NCI-H226 (cell line): ENCODE measurements at places on chromosomes 2 and 18.

DNA sequence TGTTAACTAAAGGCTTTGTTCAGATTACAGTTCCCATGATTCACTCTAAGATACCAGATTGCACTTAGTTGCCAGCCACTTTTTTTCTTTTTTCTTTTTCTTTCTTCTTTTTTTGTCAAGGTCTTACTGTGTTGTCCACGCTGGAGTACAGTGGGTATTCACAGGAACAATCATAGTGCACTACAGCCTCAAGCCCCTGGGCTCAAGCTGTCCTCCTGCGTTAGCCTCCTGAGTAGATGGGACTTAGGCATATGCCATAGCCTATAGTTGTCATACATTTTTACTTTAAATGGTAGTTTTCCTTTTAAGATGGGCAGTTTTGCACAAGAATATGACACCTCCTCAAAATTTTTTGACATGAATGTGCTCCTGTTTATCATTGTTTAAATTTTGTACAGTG is 2.1 kb downstream of the UGP2 start:
- no peak for DNase-seq

- DNase-seq: peak; percentile 98
Observed at GRCh38 chr2:15730545-15731212, 139.0 kb downstream of the DDX1 start.

DNA sequence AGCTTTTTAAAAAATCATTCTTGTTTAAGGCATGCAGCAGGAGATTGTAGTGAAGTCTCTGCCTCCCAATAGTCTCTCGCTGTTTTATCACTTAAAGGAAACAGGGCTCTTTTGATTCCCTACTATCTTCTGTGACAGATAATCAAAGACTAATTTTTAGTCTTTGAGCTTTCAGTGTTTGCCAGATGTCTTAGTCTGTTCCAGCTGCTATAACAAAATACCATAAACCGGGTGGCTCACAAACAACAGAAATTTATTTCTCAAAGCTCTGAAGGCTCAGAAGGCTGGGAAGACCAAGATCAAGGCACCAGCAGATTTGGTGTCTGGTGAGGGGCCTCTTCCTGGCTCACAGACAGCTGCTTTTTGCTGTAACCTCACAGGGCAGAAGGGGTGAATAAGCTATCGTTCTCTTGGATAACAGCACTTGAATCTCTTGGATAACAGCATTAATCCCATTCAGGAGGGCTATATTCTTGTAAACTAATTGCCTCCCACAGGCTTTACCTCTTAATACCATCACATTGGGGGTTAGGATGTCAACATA is 37.8 kb upstream of the STAT4 start:
- no peak for DNase-seq

- DNase-seq: no peak
Observed at GRCh38 chr2:151097895-151098294, 163.8 kb downstream of the RBM43 start.

- no peak for DNase-seq
Observed at GRCh38 chr18:55376387-55376786, 211.6 kb downstream of the TCF4 start.

DNA sequence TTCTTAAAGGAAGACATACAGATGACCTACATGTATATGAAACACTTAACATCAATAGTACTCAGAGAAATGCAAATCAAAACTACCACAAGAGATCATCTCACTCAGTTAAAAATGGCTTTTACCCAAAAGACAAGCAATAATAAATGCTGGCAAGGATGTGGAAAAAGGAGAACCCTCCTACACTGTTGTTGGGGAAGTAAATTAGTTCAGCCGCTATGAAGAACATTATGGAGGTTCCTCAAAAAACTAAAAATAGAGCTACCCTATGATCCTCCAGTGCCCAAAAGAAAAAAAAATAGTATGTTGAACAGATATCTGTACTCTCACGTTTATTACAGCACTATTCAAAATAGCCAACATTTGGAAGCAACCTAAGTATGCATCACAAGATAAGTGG is 1579.4 kb upstream of the TMEFF2 start:
- no peak for DNase-seq

DNA sequence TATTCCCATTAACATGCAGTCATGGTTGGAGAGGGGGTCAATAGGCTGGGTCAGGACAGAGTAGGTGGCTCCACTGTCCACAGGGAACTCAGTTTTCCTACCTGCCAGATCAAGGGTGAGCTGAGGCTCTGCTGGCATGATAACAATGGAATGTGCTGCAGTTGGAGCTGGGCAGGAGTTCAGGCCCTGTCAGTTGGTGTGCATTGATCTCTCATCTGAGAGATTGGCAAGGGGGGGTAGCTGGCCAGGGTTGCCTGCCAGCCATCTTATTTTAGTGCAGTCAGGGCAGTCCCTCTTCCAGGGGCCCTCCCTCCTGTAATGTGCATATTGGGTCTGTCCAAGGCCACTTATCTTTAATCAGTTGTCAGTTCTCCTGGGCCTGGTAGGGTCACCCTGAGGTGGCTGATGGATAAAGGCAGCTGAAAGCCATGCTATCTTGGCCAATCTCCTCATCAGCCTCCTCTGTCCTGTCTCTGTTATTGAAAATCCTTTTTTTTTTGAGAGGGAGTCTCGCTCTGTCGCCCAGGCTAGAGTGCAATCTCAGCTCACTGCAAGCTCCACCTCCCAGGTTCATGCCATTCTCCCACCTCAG is 38.1 kb upstream of the CCBE1 start:
- DNase-seq: no peak

GRCh38 chr2:178128836-178129630 is 16.8 kb downstream of the RBM45 start:
- no peak for DNase-seq

- no peak for DNase-seq
Observed at GRCh38 chr2:237673130-237674001, 46.0 kb downstream of the LRRFIP1 start.

DNA sequence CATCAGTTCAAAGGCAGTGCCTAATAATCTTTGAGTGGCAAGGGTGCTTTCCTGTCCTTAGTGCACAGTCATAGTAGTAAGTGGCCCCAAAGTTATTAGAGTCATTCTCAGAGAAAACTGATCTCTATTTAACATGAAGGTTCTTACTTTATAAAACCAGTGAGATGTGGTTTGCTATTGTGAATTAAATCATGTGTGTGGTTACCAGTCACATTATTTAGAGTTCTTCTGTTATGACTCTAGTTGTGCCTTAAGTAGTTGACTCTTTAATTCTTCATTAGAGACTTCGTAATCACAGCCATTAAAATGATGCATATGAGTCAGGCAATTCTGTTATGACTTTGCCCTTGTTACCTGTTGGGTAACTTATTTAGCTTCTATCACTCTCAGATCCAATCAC is 1392.9 kb upstream of the ACVR2A start:
- DNase-seq: no peak

DNA sequence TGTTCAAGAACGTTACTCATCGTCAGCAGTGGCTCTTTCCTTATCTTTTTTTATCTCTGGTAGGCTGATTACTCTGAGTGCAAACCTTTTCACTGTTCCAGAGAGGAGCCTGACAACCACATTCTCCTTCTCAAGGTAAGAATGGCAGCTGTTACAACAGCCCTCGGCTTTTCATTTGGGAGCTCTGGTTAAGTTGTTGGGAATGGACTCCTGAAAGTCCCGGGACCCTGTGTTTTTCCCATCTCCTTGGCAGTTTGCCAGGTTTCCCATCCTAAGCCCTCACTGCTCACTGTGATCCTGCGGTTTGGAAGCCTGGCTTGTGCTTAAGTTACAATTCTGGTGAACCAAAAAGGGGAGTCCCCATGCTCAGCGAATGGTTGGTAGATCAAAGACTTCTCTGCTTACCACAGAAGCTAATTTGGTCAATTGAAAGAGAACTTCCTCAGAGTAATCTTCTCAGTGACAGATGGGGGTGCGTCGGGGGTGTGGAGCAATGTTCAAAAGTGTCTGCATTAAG is 122.3 kb downstream of the LYPD6B start:
- peak; percentile 53 for DNase-seq

DNA sequence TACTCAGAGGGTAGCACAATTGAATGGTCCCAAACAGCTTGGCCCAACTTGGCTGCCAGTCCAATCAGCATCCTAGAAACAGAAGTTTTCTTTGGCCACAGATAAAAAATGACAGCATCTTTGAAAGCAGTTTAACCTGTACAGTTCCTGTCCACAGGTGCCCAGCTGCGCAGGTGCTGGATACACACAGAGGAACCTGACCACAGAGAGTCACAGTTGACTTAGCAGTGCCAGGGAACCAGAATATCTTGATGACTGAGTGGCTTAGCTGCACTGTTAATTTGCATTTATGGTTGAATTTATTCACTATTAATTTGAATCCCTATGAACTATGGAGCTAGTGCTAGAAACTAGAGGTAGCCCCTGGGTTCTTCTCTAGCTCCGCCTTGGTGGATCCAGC is 93.7 kb downstream of the TPGS2 start:
- no peak for DNase-seq

GRCh38 chr18:79493801-79494211 is 98.1 kb downstream of the NFATC1 start:
- no peak for DNase-seq

DNA sequence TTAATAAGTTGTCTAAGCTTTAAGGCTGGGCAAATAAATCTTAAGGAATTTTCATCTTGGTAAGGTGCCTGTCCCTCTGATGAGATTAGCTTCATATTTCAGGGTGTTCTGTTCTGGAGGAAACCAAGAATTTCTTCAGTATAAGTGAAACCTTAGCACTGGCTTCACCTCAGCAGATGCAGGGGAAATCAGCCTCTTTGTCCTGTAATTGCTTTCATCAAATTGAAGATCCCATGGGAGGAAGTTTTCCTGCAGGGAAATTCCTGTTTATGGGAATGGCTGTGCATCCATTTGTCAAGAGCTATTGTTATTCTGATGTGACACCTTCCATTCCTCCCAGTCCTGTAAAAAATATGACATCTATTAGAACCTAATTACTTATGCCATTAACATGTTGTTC is 174.5 kb downstream of the PTPRM start:
- DNase-seq: no peak

GRCh38 chr18:49100226-49100968 is 149.6 kb upstream of the SMAD7 start:
- no peak for DNase-seq

GRCh38 chr2:53964257-53964952 is 6.4 kb downstream of the PSME4 start:
- no peak for DNase-seq

DNA sequence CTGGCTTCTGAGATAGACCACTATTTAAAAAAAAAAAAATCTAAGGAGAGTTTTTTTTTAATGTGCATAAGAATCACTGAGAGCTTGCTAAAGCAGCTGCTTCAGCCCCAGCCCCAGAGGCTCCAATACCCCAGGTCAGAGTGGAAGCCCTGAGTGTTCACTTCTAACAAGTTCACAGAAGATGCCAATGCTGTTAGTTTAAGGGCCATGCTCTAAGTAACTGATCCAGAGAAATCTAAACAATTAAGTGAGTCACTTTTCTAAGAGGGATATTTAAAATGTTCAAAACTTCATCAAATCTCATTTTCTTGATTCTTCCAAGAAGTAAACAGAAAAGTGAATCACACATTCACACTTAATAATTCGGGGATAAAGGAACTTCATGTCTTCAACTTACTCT is 126.4 kb upstream of the CD226 start:
- no peak for DNase-seq

DNA sequence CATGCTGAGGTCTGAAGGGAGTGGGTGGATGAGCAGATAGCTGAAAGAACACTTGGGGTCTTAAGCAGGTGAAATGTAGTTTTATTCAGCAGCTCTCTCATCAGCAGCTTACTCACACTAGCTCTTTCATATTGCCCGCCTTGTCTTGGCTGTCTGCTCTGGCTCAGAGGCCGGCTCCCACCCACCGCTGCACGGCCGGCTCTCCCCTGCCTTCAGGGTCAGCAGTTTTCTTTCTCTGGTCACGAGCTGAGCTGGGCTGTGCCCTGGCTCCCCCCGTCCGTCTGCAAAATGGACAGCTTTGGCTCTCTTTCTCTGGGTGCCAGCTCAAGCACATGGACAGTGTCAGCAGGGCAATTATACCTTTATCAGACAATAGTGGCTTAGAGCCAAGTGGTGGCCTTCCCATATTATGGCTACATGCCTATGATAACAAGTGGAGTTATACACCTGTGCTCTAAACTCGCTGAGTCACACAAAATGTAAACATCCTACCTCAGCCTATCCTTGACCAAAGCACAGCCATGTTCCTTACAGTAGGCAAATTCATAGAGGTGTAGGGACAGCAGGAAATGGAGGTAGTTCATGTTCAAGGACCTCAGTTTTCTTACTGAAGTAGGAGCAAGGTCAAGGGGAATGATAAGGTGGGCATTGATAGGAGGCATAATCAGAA is 224.8 kb downstream of the SOCS6 start:
- no peak for DNase-seq

GRCh38 chr2:207122651-207123334 is 43.0 kb downstream of the KLF7 start:
- no peak for DNase-seq

DNA sequence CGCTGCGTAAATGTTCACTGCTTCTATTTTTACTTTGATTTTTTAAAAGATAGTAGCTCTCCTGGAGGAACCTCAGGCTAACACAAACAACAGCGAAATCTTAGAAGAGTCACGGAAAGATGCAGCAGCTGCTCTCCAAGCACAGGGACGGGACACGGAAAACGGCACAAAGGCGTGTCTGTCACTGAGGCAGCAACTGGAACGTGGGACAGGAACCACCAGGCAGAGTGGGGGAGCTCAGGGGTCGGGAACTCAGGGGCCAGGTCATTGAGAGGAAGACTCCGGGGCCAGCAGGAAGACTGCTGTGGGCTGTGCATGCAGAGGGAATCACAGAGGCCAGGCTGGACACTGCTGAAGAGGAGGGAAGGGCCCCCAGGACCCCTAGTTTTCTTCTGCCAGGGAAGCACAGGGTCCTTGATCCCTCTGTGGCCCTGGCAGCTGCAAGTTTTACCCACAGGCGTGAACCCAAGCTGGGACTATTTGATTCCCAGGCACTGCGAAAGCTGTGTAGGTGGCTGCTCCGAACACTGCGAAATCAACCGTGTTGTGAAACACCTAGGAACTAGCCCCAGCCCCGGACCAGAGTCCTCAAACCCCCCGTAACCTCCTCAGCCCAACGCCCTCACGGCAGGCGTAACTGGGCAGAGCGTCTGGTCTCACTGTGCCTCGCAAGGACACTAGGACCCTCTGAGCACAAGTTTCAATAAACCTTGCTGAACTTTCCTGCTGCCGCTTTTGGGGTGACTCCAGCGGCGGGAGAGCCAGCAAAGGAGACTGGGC is 263.0 kb downstream of the EIPR1 start:
- no peak for DNase-seq
